Adipocyte (in vitro differentiated cells): ENCODE measurements at places on chromosomes 7 and 10.

DNA sequence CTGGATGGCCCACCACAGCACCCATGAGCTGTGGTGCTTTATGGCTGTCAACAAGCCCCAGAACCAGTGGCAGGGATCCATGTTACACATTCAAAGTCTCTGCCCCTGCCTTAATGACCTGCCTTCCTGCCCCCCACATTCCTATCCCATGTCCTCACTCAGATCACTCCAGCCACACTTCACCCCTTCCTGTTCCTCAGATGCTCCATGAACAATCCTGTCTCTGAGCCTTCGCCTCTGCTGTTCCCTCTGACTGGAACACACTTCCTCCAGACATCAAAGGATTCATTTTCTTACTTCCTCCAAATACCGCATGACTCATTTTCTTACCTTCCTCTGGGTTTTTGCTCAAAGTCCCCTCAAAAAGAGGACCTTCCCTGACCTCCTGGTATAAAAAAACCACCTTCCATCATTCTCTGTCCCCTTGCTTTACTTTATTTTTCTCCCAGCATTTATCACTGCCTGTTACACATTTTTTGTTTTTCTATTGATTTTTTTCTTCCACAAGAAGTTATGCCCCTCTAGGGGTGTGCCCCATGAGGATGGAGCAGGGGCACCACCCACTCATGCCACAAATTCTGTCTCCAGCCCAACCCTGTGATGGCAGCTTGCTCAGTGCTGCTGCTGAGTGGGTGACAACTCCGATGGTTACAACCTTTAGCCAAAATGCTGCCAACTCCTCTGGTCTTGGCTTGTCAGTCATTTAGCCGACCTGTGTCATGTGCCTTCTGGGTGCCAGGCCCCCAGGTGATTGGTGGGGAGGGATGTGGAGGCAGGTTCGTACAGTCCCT lies 18.2 kb downstream of the COL13A1 start:
- no peak for DNase-seq

GRCh38 chr10:16843252-16843870 lies 26.1 kb upstream of the RSU1 start:
- peak; percentile 98 for DNase-seq

GRCh38 chr7:138483531-138483930 lies 23.5 kb downstream of the TRIM24 start:
- no peak for DNase-seq

DNA sequence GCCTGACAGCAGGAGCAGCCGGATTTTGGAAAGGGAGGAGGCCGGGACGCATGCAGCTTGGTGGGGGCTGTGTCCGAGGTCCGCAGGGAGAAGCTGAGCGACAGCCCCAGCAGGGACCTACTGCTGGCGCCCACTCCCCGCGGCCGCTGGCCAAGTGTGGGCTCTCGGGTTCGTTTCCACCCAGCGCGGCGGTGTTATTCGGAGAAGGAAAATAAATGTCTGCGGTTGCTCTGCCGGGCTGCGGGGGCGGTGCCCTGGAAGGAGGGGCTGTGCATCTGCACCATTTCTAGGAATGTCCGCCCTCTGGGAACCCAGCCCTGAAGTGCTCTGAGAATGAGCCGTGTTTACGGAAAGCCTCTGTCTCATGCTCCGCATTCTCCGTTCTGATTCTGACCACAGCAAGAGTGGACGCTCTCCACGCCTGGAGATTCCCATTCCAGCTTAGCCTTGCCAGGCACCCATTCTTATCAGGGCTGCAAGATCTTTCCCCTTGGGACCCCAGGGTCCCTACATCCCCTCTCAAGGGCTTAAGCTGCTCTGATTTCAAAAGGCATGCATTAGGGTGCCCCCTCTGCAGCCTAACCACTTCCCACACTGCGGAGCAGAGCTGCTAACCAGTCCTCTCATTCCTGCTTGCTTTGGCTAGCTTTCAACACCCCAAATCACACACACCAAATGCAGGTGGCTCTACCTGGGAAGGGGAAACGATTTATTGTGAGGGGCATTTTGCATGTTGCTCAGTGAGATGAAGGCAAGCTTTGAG lies 256.6 kb upstream of the GLI3 start:
- DNase-seq, result peak; percentile 95

- DNase-seq, result no peak
These were observed 4.2 kb downstream of the NOS3 start for GRCh38 chr7:150994838-150995510.

DNA sequence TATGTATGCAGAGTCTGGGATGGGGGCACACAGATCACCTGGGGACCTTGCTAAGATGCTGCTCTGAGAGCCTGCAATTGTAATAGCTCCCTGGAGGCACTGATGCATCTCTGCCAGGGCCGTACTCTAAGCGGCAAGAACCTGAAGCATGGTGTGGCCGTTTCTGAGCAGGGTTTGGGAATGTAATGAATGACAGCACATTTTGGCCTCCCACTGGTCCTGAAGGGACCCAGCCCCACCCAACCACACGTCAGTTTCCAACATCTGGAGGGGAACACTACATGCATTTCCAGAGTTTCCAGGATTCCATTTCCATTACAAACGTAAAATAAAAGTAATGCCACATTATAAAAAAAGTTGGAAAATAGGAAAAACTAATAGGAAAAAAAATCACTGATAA lies 14.0 kb downstream of the ZCCHC24 start:
- DNase-seq, result peak; percentile 45

GRCh38 chr7:155448632-155449007 lies 9.3 kb upstream of the EN2 start:
- no peak for DNase-seq

DNA sequence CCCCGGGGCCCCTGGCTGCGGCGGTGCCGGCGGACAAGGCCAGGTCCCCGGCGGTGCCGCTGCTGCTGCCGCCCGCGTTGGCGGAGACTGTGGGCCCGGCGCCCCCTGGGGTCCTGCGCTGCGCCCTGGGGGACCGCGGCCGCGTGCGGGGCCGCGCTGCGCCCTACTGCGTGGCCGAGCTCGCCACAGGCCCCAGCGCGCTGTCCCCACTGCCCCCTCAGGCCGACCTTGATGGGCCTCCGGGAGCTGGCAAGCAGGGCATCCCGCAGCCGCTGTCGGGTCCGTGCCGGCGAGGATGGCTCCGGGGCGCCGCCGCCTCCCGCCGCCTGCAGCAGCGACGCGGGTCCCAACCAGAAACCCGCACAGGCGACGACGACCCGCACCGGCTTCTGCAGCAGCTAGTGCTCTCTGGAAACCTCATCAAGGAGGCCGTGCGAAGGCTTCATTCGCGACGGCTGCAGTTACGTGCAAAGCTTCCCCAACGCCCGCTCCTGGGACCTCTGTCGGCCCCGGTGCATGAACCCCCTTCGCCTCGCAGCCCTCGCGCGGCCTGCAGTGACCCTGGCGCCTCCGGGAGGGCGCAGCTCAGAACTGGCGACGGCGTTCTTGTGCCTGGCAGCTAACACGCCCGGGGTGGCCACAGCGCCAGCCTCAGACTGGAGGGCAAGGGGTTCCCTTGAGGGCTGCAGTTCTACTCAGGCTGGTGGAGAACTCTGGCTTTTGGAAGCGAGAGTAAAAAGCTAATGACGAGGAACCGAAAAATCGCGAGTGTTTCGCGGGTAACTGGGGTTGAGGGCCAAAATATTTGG lies 804 bp downstream of the FRAT1 start:
- peak; percentile 51 for DNase-seq

GRCh38 chr7:135922263-135922662 lies 54.9 kb downstream of the MTPN start:
- no peak for DNase-seq

DNA sequence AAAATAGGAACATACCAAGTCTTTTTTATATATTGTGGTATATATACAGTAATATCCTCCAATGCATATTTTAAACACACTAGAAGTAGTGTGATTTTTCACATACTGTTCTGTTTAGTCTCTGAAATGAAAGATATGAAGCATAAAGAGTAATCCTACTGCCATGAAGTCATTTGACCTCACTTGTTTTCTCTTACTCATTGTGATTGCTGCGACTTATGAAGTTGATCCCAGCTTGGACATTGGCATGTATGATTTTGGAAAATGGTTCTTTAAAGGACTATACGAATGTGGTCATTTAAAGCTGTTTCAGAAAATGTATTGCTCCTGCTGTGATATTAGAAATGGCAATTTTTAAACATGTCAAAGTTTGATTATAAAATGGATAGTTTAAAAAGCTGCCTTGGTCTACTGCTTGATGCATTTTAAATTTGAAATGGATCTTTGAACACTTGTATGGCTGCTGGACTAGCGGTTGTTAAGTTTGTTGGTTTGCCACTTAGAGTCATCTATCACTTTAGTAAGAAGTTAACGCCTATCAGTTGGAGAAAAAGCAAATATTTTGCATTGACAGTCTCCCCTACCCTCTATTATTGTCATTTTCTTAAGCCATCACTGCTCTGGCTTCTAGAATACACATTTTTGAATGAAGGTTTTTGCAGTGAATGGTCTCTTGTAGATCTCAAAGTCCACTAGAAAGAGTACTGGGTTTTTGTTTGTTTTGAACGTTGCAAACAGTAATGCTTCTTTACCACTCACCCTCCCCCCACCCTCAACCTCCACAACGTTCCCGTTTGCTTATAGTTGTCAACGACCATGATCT lies 881 bp upstream of the PCGF5 start:
- peak; percentile 73 for DNase-seq

GRCh38 chr10:81095238-81095637 lies 557.5 kb downstream of the SH2D4B start:
- DNase-seq, result no peak

DNA sequence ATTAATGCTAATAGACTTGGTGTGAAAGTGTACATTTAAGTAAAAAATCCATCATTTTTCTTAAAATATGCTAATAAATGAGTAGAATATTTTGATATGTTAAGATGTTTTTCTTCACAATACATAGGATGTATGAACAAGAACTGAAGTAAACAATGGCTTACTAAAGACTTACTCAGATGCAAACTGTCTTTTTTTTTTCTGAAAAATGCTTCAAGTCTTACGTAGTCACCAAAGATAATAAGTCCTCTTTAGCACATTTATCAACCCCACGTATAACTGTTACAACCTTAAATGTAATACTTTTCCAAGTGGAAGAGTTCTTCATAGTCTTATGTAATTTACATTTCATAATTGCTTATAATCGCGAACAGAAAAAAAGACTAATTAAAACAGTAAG lies 54.8 kb downstream of the MDFIC start:
- no peak for DNase-seq

DNA sequence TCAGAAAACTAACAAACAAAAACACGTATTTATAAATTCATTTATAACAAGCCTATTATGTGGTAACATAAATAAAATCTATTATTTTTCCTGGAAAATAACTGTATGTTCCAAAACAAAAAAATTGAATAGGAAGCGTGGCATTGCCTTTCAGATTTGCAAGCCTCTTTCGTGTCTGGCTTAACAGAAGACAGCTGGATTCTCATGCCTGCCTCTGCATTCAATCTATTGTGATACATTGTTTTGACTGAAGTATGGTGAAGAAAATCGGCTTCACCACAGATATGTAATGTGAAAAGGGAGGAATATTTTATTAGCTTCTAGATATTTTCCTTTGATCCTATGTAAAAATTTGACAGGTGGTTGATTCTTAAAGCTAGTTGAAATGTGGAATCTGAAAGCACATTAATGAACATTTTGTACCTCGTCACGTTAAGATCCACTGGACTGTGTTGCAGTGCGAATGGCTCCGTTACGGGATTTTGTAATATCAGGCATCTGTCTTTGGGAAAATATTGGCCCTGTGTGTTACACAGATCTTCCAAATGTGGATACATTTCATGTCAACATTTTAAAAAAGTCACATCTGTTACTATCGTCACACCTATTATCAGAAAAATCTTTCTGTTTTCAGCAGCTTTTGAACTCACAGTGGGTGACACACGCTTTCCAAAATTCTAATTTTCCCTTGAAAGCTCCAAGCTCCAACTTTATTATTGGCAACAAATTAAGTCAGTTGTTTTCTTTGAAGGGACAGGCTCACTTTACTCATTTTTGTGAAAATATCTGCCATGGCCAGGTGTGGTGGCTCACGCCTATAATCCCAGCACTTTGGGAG lies 26.2 kb downstream of the PALD1 start:
- DNase-seq, result no peak

GRCh38 chr10:61098966-61099365 lies 155.0 kb upstream of the RHOBTB1 start:
- no peak for DNase-seq

- no peak for DNase-seq
These were observed 24.8 kb upstream of the PFKP start for GRCh38 chr10:3042589-3042988.

DNA sequence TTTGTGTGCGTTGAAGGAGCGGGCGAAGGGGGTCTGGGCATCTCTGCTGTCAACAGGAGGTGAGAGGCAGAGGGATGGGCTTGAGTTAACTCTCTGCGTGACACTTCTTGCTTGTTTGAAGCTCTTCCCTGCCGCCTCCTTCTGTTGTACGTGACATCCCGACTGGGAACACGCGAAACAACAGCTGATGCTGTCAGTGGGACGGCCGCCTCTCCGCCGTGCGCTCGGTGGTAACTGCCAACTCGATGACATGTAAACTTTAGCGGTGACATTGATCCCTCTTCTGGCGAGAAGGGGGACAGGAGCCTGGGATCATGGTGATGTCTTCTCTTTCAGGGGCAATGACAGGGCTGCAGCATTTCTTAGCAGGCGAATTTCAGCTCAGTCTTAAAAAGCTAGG lies 394.5 kb downstream of the TYW1 start:
- no peak for DNase-seq

GRCh38 chr10:63337455-63338251 lies 128.1 kb downstream of the JMJD1C start:
- DNase-seq, result no peak

GRCh38 chr7:6612819-6613218 lies 2.6 kb upstream of the ZNF853 start:
- DNase-seq, result no peak

- peak; percentile 86 for DNase-seq
These were observed 74.3 kb upstream of the ASAH2 start for GRCh38 chr10:50325449-50326171.

- no peak for DNase-seq
These were observed 17.7 kb upstream of the FAM20C start for GRCh38 chr7:174716-175115.

GRCh38 chr10:92688927-92689662 lies 660 bp upstream of the HHEX start:
- no peak for DNase-seq

DNA sequence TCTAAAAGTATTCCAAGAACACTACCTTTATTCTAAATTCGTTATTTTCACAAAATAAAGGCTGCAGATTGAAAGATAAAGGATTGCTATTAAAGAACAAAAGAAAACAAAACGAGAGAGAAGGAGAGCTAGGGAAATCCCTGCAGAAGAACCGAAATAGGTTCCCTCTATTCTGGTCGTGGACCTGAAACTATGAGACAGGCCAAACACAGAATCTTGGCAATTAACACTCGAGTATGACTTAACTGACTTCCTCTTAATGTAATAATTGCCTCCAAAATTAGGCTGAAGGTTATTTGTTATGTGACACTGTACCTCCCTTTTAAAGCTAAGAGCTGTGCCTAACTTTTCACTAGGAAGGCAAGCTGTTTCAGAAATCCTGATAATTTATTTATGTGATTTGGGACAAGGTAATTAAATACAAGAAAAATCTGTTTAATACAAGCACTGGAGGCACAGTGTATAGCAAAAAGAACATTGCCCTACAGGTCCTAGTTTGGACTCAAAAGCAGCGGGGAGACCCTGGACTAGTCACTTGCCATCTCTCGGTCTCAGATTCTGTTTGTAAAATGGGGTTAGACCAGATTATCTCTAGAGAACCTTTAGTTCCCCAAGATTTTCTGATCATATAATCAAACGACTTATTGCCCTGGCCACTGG lies 11.6 kb downstream of the NAMPT start:
- no peak for DNase-seq

- DNase-seq, result no peak
These were observed 6.4 kb downstream of the KDM7A start for GRCh38 chr7:140170375-140170774.
